ENCODE measurements at places on chromosomes 2 and 18.

DNA sequence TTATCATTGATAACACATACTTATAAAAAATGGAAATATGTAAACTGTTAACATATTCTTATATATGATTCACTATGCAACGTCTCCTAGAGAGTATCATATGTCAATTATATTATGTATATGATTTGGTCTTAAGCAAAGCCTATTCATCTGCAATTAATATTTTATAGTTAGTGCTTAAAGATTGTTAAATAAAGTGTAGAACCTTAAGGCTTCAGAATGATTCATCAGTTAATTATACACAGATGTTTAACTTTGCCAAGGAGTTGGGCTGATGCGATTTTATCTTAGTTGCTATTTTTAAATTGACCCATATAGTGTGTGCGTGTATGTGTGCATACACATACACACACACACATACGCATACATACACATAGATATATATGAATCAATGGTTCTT is 323.1 kb downstream of the RBM43 start:
- DNase-seq: peak; percentile 73

GRCh38 chr18:1047406-1047805 is 142.7 kb downstream of the ADCYAP1 start:
- peak; percentile 76 for DNase-seq

GRCh38 chr2:30113617-30114293 is 33.1 kb upstream of the YPEL5 start:
- DNase-seq: peak; percentile 99

DNA sequence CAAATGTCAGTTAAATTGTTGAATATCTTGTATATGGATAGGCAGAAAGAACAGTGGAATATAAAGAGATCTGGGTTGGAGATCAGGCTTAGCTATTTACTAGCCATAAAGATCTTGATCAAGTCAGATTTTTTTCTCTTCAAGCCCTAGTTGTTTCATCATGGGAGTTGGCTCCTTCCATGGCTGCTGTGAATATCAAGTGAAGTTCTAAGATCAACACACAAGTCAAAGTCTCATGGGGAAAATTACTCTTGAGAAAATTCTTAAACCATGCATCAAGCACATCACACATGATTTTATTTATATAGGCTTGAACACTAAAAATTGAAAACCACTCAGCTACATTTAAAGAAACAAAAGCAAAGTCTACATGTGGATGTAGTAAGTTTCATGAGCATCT is 79.8 kb downstream of the C1D start:
- DNase-seq: peak; percentile 71

- no peak for DNase-seq
Measured at GRCh38 chr18:57258131-57258777, 94.1 kb upstream of the ST8SIA3 start.

- no peak for DNase-seq
Measured at GRCh38 chr2:38700113-38700785, 34.3 kb downstream of the GALM start.

GRCh38 chr2:178005756-178006155 is 66.8 kb downstream of the PDE11A start:
- peak; percentile 53 for DNase-seq

DNA sequence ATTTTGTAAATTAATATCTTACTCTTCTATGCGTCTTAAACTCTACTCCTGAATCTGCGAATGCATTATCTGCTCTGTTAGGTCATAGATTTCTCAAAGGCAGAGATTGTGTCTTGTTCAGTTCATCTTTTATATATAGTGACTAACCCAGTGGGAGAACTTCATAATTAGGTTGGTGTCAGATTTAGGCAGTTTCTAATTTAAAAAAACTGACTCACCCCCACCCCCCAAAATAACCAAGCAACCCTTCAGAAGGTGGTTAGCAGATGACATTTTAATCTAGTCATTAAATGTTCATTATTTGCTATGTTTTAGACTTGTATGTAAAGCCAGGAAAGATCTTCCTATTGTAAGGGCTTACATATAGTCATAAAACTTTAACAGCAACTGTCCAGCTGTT is 10.4 kb downstream of the SERPINB12 start:
- no peak for DNase-seq

GRCh38 chr2:88517759-88518201 is 65.3 kb upstream of the FOXI3 start:
- DNase-seq: no peak

DNA sequence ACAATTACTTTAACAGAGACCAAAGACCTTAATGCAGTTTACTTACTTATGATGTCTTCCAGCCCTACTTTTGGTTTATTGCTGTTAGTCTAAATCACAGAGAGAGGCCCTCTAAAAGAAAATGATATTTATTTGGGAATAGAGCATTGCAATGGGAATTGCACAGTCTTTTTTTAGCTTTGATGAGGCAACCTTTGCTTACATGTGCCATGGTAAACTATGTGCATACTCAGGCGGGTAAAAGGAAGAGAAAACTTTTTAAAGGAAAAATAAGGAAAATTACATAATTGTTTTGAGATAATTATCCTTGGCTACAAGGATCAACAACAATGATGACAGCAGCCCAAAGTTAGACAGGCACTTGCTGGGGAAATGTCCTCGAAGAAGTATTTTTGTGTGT is 78.6 kb downstream of the EFEMP1 start:
- DNase-seq: no peak

- DNase-seq: no peak
Measured at GRCh38 chr2:10109311-10109710, 13.2 kb upstream of the RRM2 start.

DNA sequence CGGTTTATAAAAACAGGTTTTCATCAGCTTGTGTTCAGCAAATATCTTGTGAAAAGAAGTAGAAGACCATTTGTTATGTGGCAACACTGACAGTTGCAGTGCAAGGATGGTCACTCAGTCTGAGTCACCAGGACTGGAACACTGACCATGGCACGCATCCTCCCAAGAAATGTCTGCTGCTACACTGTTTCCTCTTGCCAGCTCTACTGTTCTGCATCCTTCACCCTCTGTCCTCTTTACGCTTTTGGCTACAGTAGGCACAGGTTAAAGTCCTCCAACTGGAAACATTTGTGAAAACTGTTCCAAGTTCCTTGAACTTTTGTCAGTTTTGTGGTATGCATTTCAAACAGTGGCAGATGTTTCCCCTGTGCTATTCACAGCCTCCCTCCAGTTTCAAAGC is 39.4 kb downstream of the OSR1 start:
- no peak for DNase-seq

GRCh38 chr18:8742387-8743361 is 37.3 kb downstream of the MTCL1 start:
- no peak for DNase-seq

- DNase-seq: peak; percentile 4
Measured at GRCh38 chr2:29920631-29921559, 491 bp downstream of the ALK start.

DNA sequence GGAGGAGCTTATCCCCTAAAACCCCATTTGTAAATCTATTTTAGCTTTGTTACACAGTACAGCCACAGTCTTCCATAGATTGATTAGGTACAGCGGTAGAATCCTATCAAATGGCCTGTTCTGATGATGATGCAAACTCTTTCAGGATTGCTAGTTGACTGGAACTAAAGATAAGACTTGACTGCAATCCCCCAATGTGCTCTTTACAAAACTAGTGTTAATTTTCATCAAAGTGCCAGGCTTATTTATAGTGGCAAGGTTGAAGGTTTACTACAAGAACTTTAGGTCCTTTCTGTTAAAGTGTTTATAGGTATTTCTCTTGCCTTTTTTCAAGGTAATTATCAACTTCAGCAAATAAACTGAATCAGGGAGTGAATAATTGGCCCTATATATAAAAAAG is 9.0 kb upstream of the OTX1 start:
- no peak for DNase-seq

GRCh38 chr2:191907545-191907944 is 60.7 kb upstream of the CAVIN2 start:
- no peak for DNase-seq

GRCh38 chr2:32770360-32770759 is 142.5 kb downstream of the TTC27 start:
- DNase-seq: no peak

GRCh38 chr2:181784556-181784955 is 104.2 kb upstream of the NEUROD1 start:
- DNase-seq: peak; percentile 86

DNA sequence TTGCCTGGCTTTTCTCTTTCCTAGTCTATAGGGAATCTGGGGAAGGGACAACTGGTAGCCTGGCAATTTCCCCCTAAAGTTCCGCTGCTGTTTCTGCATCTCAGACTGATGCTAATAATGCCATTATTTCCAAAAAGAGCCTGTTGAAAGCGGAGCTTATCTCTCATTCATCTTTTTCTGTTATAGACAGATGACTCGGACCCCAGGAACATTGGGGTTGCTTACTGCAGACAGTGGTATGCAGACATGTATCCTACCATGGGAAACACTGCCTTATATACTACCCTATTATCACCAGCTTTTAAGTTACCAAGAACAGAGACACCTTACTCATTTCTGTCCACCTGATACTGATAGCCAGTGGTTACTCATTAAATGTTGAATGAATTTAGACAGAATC is 15.3 kb downstream of the ETAA1 start:
- peak; percentile 60 for DNase-seq

DNA sequence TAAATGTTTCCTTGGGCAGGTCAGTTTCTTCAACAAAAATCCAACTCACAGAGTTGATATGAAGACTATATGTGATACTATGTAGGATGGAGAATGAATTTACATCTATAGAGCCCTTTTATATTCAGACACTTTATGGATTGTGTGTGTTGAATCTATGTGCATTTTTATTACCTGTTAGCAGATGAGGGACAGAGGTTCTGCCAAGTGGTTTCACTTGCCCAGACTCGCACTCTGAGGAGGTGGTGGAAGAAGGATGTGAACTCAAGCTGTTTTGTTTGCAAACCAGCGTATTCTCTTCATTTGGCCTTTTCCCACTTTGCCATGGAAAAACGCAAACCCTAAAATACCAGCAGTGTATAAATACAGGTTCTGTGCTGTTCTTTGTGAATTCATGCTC is 237.6 kb downstream of the TDRD15 start:
- no peak for DNase-seq

- DNase-seq: no peak
Measured at GRCh38 chr18:75248426-75249174, 38.0 kb downstream of the TSHZ1 start.

- DNase-seq: no peak
Measured at GRCh38 chr2:241136191-241136590, 13.1 kb downstream of the PASK start.

DNA sequence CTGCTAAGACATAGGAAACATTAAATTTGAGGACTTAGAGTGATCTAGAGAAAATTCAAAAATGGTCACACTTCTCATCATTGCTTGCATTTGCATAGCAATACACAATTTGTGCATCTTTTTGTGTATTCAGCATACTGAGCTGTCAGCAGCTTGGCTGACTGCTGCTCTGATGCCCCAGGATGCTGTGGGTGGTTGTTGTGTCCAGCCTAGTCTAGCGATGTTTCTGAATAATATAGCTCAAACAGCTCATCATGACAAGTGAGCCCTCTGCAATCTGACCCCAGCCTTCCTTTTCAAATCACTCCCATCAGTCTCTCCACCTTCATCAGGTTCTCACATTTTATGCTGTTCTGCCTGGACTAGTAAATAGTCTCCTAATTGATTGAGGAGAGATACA is 483.7 kb upstream of the SPHKAP start:
- DNase-seq: no peak

GRCh38 chr2:200263279-200263678 is 43.2 kb upstream of the SPATS2L start:
- no peak for DNase-seq

- DNase-seq: no peak
Measured at GRCh38 chr18:48757367-48757766, 193.4 kb downstream of the SMAD7 start.

- peak; percentile 97 for DNase-seq
Measured at GRCh38 chr2:120613742-120614571, 121.7 kb upstream of the GLI2 start.

DNA sequence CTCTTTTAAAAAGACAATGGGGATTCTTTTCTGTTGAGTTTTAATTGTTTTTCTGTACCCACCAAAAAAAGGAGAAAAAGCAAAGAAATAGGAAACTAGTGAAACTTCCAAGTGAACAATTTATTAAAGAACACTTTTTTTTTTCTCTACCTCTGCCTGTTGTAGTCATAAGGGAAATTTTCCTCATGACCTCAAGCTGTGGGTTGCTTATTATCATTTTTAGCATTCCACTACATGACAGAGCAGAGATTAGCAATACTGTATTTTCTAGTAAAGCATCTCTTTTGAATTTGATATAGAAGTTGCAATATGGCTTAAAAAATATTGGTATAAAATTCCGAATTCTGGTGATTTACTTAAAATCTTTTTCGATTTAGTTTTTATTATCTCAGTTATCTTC is 87.9 kb upstream of the LRRTM1 start:
- DNase-seq: peak; percentile 5

DNA sequence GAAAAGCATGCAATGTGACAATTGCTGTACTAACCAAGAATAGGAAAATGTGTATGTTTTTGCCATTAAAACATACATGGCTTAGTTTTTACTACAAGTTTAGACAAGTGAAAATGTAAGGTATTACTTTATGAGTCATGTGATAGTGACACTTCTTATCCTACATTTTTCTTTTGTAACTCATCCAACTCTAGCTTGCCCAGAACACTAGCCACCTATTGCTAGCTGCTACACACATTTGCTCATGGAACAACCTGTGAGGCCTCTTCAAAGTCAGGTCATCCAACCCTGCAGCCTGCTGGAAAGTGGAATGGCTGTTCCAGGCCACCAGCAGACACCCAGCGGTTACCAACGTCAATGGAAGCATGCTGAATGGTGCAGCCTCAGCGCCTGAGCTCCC is 1043.9 kb downstream of the TMEM182 start:
- no peak for DNase-seq

GRCh38 chr2:60534052-60534685 is 19.3 kb downstream of the BCL11A start:
- no peak for DNase-seq

GRCh38 chr2:70656421-70657010 is 102.9 kb upstream of the TGFA start:
- no peak for DNase-seq

GRCh38 chr18:11741505-11742145 is 52.6 kb downstream of the GNAL start:
- peak; percentile 5 for DNase-seq

DNA sequence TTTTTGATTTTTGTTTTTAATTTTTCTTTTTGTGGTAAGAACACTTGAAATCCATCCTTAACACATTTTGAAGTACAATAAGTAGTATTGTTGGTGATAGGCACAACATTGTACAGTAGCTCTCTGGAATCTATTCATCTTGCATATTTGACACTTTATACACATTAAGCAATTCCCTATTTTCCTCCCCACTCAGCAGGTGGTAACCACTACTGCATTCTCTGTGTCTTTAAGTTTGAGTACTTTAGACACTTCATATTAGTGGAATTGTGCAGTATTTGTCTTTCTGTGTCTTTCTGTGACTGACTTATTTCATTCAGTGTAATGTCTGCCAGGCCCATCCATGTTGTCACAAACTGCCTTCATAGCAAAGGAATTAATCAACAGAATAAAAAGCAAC is 471.7 kb upstream of the CDH20 start:
- no peak for DNase-seq

All from EH (cell line).